Stimulated activated CD8-positive, alpha-beta memory T cell treated with anti-CD3 and anti-CD28 coated beads, Interleukin-7, amount 100 ng/mL, for 24 hours (primary cell): ENCODE measurements at places on chromosomes 1 and 21.

GRCh38 chr21:17711896-17712295 is 99.2 kb upstream of the BTG3 start:
- no peak for DNase-seq

DNA sequence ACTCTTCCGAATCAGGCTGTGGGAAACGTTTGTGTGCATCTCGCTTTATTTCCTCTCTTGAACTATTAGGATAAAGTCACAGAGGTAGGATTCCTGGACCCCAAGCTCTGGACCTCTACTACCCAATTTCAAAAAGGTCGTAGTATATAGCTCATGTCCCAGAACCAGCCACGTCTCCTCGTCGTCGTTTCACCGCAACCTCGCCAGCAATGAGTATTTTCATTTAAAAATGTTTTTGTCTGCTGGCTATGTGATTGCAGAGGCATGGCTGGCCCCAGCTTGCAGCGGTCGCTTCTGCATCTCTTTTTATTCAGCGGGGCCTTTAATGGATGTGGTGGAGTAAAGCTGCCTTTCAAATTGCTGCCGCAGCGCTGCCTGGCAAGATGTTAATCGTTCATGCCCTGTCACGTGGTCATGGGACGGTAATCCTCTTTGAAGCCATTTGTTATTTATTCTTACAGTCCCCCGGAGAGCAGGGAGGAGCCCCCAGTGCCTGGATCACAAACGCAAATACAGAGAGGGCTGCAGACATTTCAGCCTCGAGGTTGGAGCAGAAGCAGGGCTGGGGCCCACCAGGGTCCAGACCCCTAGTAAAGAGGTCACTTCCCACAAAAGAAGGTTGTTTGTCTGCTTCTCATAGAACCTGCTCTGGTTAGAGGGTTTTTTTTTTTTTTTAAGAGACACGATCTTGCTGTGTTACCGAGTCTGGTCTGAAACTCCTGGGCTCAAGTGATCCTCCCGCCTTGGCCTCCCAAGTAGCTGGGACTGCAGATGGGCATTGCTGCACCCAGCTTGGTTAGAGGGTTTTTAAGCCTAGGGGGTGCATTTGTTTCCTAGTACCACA is 11.6 kb upstream of the NPHP4 start:
- DNase-seq, result no peak

DNA sequence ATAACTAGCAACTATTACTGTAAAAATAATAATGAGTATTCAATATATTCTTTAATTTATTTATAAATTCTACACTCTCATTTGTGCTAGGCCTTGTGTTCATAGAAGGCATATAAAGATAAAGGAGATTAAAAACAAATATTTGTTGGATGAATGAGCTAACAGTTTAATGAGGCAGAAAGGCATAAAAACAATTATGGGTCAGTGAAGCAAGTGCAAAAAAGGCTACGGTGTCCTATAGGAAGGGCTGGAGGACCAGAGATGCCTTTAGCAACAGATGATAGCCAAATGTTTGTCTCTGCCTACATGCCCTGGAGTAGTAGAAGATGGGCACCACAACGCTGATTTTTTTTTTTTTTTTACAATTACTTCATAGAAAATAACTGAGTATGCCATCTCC is 45.7 kb downstream of the PTGS2 start:
- DNase-seq, result no peak

GRCh38 chr1:238409191-238409850 is 518.6 kb upstream of the ZP4 start:
- no peak for DNase-seq
